ENCODE measurements at places on chromosomes 7 and 10.

DNA sequence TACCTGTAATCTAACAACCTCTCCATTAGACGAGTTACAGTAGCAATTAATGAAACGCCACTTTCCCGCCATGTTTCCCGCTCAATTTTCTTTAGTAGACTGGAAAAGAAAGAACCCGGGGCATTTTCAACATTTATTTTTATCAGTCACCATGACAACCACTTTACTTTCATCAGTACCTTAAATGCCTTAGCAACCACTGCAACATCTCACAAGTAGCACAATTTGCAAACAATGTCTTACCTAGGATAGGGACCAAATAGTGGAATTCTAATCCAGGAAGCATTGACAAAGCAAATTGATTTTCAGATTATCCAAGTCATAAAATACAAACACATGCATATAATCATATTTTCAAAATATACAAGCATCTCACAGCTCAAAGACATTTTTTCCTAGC, 221.6 kb upstream of the IMMP2L start:
- DNase-seq = no peak

- no peak for DNase-seq
Observed at GRCh38 chr10:21468086-21468485, 57.4 kb downstream of the SKIDA1 start.

DNA sequence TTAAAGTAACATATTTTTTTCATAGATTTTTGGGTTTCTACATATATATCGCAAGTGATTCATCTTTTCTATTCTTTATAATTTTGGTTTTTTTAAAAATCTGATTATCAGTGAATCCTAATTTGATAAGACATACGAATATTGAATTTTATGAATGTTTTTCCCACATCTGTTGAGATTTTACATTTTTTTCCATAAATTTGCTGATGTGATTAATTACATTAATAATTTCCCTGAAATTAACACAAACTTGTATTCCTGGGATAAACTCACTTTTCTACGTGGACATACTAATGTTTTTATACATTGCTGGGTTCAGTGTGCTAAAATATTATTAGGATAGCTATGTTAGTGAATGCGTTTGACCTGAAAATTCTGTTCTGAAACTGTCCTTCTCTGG, 26.1 kb downstream of the DMTF1 start:
- DNase-seq = no peak

DNA sequence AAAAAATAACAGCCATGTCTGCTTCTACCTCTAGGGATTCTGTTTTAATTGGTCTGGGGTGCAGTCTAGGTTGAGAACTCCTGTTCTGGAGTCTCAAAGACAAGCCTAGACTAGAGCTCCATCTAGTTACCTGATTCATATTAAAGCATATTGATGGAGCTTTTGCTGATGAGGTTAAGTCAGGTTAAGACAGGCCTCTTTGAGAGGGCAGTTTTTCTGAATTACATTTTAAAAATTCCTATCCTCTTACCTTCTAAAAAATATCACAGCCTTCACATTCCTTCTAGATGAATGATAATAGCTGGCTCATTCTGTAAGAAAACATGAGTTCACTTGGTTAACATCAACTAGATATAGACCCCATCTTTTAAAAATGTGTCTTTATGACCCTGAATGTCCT, 28.9 kb downstream of the MGAM start:
- DNase-seq = no peak

DNA sequence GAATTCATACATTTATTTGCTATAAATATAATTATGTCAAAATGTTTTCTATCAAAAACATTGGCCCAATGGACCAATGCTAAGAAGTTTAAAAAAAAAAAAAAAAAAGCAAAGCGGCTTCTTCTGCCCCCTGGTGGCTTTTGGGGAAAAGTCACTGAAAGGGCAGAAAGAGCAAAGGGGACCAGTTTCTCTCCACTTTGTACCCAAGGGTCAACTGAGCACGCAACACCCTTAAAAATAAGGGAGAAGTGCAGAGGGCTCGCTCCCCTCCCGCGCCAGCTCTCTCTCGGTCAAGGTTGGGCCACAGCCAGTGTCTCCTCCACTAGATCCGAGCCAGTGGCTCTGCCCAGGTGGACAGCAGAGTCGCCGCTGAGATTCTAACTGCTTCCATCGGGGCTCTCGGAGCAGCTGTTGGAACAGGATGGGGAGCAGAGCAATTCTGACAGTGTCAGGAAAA, 136.4 kb upstream of the FGFR2 start:
- DNase-seq = peak; percentile 12

DNA sequence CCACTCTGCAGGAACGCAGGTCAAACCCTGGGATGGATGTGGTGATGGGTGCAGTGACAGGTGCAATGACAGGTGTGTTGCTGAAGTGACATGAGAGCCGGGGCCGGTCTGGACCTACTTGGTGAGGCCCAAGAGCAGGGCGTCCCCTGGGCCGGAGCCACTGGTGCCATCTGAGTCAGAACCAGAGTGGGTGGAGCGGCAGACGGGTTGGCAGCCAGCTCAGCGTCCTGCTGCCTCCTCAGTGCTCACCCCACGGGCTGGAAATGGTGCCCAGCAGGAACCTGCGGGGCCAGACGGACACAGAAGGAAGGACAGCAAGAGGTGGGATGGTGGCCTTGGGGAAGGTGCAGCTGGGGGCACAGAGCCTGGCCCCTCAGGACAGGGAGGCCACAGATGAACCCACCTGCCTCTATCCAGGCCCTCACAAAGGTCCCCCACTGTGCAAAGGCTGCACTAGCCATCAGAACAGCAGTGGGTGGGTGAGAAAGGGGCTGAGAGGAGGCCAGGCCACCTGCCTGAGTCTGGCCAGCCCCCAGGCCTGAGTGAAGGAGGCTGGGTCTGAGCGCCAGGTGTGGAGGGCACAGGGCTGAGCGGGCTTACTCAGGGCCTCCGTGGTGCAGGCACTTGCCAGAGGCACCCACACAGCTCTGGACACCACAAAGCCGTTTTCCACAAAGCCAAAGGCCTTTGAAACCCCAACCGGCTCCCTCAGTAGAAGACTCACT, 129.0 kb upstream of the PPP2R2D start:
- no peak for DNase-seq

DNA sequence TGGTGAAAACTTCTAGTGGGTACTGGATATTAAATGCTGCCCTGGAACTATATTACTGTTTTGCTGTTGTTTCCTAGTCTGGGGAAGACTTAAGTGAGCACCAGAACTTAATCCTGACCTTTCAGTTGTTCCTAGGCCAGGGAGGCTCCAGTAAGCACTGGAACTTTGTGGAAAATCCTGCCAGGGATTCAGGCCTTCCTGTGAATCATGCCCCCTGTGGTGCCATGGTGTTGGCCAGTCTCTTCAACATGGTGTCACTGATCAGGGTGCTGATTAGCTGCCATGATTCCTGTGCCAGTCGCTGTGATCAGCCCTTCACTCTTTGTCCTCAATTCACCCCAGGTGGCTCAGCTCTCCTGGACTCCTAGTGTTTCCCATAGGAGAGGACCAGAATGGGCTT, 8.5 kb upstream of the AOAH start:
- no peak for DNase-seq

DNA sequence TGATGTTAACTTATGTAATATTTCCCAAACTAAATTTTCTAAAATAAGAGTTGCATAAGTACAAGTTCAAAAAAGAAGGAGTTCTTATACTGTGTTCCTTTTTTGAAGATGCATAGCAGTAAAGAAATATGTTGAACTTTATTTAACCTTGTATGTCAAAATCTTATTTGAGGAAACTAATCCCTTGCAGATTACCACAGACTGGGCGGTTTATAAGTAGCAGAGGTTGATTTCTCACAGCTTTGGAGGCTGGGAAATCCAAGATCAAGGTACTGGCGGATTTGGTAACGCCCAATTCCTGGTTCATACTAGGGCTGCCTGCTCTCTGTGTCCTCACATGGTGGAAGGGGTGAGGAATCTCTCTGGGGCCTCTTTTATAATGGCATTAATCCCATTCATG, 68.5 kb downstream of the GNAT3 start:
- no peak for DNase-seq

DNA sequence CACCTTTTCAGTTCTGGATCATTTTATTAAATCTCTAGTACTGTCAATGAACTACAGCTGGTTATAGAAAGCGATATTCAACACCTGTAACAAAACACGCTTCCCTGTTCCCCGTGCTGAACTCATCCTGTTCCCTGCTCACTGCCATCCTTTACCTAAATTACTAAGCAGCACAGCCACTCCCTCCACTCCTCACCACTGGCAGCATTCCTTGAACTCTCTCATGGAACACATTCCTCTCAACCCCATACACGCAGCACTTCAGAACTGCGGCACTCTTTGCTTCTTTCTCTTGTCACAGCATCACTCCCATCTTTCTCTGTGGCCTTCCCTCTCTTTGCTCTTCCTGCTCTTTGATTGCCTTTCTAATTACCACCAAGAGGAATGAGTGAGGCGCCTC, 27.4 kb downstream of the RELN start:
- no peak for DNase-seq

- no peak for DNase-seq
Observed at GRCh38 chr10:100827819-100828737, 82.7 kb downstream of the PAX2 start.

DNA sequence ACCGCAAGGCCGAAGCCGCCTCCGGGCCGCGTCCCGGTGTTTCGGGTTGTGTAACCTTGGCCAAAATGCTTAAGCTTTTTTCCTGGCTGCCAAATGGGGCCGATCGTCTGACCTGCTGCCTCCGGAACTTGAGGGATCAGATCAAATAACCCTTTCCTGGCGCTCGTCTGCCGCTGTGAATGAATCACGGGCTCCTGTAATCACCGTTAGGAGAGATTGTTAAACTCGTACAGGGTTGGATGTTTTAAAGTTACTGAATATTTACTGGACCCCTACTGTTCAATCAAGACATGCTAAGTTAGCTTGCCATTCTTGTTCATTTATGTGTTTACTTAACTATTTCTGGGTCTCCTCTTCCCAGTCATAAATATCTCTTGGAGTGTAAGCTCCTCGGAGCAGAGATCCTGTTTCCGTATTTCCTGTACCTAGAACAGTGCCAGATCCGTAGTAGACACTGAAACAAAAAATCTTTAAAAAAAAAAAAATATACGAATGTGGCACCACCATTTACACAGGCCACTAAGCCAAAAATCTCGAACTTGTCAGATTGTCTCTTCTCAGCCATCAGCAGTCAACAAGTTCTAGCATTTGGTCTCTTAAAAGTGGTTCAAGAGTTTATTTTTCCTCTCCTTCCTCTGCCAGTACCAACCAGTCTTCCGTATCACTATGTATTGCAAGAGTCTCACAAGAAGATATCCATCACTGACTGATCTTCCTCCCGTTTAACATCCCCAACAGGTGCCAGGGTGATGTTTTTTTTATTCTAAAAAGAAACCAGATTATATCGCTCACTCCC, 650 bp upstream of the TM9SF3 start:
- peak; percentile 73 for DNase-seq

DNA sequence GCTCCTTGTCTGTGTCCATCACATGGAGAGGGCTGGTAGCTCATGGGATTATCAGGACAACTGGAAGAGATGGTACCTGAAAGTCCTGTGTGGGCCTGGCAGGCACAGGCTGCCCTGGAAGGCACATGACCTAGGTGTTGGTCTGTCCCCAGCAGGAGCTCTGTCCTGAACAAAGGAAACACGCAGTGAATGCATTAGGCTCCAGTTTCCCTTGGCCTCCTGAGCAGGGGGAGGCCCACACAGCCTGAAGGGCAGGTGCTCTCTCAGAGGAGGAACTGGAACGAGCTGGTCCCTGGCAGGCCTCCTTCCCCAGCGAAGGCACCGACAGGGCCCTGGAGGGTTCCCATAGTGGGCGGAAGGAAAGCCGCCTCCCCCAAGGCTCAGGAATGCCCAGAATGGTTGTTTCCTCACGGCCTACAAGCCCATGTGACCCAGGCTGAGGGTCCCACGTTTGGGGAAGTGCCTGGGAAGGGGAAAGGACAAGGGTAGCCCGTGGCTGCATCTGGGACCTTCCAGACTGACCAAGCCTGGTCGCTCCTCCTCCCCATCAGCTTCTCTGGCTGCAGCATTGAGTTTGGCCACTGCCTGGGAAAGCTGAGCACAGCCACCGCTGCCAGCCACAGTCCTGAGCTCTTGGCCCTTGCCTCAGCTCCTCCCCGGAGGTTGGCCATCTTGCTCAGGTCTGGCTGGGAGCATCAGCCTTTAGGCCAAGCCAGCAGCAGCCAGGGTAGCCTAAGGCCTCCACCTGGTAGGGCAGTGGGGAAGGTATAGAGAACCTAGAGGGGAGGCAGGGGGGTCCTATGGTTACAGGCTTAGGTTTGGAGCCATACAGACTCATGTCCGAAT, 21.8 kb downstream of the CXCL12 start:
- DNase-seq = no peak

GRCh38 chr10:108362296-108362695, 1197.8 kb upstream of the SORCS1 start:
- DNase-seq = no peak

DNA sequence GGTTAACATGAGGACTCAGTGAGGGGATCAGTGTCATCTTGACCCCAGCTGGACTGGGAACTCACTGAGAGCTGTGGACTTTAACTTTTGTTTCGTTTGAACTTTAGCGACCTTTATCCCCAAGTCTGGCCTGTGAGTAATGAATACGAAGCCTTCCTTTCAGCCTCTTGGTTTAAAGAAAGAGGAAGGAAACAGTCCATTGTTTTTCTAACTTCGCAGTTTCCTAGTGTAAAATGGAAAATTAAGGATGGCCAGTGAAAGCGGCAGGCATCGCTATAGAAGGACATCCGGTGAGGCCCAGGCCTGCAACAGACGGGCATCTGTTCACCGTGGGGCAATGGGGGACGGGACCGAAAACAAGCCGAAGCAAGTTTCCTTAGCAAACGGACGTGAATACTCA, 44.1 kb upstream of the ADO start:
- DNase-seq = no peak

DNA sequence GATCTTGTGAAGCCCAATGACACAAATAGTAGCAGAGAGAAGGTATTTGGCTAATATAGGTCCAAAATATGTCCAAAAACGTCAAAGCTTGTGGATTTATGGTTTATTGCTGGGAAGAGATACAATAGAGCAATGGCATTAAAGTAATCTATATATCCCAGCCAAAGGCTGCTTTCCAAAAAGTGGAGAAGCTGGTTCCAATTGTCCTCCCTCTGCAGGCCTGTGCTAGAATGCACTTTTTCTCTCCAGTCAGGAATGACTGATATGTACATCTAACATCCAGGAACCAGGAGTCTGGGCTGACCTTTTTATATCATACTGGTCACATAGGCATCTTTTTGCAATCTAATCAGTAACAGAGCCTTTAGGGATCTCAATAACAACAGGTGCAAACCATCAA, 167.1 kb upstream of the FAM3C start:
- DNase-seq = no peak

- no peak for DNase-seq
Observed at GRCh38 chr10:72079356-72079755, 9.0 kb downstream of the SPOCK2 start.

GRCh38 chr10:123241391-123242141, 87.4 kb downstream of the BUB3 start:
- no peak for DNase-seq

GRCh38 chr7:112594397-112594796, 113.6 kb downstream of the LSMEM1 start:
- DNase-seq = no peak
